Activated CD4-positive, alpha-beta T cell treated with anti-CD3 and anti-CD28 coated beads, Interleukin-2, Interleukin-4, amounts not matched to agents 100 ng/mL and 50 ng/mL, durations not matched to agents 16 hours and 8 hours (primary cell): ENCODE measurements at places on chromosomes 2 and 18.

DNA sequence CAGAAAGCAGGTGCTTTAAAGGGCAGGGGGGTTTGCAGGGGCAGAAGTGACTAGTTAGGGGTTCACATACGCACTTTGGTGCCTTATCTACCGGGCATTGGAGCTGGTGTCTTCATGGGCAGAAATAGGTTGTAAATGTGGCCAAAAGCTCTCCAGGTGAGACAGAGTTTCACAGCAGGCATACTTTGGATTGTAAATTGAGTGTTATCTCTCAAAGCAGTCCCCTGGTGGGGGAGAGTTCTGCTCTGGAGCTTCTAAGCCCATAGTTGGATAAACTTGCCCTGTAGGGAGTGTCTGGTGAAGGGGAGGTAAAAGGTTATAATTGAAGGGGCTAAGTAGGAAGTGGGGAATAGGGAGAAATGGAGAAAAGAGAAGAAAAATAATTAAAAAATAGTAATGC lies 43.1 kb downstream of the COL4A3 start:
- DNase-seq, result no peak

DNA sequence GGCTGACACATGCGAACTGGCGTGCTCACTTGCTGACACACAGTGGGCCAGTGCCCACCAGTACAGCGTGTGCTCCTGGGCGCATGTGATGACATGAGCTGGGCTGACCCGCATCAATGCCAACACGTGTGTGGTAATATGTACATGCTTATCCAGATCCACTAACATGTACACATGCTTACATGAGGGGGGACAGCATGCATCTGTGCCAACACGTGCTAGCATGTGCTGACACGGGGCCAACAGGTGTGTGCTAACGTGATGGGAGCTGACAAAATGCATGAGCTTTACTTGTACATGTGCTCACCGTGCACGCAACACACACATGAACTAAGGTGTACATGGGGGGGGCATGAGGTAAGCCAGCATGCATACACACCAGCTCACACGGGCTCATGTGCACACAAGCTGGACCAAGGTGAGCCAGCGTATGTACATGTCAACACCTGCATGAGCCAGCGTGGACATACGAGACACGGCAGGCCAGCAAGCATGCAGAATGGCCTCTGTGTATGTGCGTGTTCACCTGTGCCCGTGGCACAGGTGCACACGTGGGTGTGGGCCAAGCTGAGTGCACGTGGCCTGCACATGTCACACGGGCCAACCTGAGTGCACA lies 28.5 kb downstream of the GPC1 start:
- no peak for DNase-seq

DNA sequence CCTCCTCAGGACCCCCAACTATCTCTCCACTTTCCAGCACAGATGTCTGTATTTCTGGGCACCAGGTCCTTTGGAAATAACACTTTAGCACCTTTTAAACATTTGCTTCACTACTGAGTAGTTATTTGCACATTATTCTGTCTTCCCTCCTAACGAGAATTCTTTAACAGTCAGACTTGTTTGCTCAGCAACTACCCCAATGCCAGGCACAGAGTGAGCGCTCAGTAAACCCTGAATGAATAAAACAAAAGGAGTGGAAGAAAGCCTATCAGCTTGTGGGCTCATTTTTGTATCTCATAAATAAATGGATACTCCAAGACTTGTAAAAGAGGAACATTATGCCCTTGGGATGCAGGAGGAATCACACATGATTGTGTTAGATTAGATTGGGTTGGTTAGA lies 450.4 kb downstream of the TGIF1 start:
- DNase-seq, result no peak

GRCh38 chr18:9961041-9961440 lies 47.2 kb downstream of the VAPA start:
- no peak for DNase-seq

GRCh38 chr2:64820901-64821300 lies 167.2 kb upstream of the SERTAD2 start:
- no peak for DNase-seq

DNA sequence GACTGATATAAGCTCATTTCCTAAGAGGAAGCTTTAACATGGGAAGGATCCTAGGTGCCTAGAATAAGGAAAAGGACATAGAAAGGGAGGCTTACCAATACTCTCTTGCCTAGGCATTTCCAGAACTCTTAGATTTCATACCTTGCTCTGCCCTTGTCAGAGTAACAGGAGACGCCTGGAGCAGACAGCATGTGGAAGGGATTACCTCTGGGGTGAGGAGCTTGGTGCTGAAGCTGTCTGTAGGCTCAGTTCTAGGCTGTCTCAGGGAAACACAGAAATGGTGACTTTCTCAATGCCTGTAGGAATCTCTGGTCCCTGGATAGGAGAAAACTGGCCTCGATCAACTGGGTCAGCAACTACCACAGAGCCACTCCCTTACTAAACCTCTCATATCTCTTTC lies 150.0 kb downstream of the SLC4A3 start:
- DNase-seq, result no peak

DNA sequence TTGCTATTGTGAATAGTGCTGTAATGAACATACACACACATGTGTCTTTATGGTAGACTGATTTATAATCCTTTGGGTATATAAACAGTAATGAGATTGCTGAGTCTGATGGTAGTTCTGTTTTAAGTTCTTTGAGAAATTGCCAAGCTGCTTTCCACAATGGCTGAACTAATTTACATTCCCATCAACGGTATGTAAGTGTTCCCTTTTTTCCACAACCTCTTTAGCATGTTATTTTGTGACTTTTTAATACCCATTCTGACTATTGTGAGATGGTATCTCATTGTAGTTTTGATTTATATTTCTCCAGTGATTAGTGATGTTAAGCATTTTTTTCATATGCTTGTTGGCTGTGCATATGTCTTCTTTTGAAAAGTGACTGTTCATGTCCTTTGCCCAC lies 86.7 kb downstream of the TTC27 start:
- DNase-seq, result no peak

DNA sequence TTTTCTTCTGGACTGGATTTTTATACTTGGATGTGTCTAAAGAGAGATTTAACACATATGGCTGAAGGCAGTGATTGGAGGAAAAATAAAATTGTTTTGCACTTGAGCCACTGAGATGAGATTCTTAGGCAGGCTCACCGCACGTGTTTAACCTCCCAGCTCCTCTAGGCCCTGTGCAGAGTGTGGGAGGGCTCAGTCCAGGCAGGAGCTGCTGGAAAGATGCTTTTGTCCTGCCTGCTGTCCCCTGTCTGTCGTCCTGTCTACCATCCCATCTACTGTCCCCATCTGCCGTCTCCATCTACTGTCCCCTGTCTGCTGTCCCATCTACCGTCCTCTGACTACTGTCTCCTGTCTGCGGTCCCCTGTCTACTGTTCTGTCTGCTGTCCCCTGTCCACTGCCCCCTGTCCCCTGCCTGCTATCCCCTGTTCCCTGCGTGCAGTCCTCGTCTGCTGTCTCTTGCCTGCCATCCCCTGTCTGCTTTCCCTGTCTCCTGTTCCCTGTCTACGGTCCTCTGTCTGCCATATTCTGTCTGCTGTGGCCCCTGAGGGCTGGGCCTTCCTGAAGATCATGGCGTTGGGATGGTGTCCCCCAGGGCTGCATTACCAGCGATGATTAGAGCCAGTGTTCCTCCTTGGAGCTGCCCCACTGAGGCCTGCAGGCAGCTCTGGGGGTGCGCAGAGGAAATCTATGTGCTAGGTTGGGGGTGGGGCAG lies 43.7 kb upstream of the HS6ST1 start:
- no peak for DNase-seq

DNA sequence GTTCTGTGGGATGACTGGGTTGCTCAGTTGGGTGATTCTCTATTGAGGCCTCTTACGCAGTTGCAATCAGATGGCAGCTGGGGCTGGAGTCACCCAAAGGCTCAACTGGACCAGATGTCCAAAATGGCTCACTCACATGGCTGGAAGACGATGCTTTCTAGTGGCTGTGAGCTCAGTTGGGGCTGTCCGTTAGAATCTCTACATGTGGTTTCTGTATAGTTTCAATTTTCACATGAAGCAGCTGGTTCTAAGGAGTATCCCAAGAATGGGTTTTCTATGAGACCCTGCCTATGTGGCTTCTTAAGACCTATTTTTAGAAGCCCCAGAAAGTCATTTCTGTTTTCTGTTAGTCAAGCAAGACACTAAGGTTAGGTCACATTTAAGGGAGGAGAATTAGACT lies 4.4 kb downstream of the XRCC5 start:
- DNase-seq, result no peak

GRCh38 chr18:52391810-52392559 lies 52.0 kb downstream of the DCC start:
- DNase-seq, result no peak

- DNase-seq, result no peak
Observed at GRCh38 chr18:3869848-3870247, 419.9 kb downstream of the TGIF1 start.

DNA sequence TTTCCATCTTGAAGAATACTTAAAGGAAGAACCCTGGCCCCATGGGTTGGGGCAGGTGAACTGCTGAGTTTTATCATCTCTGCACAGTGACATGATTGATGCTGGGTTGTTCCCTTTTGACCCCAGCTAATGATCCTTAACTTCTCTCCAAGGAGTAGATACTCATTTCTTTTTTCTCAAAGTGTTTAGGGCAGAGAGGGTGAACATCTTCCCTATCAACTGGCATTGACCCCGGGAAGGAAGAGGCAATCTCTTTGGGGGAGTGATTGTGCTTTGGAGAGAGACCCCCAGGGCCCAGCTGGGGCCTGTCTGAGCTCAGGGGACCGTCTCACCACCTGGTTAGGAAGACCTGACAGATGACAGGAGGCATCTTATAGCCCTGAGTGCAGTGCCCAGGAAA lies 190.6 kb downstream of the FHOD3 start:
- no peak for DNase-seq

- DNase-seq, result no peak
Observed at GRCh38 chr2:20615466-20616241, 35.2 kb downstream of the HS1BP3 start.

DNA sequence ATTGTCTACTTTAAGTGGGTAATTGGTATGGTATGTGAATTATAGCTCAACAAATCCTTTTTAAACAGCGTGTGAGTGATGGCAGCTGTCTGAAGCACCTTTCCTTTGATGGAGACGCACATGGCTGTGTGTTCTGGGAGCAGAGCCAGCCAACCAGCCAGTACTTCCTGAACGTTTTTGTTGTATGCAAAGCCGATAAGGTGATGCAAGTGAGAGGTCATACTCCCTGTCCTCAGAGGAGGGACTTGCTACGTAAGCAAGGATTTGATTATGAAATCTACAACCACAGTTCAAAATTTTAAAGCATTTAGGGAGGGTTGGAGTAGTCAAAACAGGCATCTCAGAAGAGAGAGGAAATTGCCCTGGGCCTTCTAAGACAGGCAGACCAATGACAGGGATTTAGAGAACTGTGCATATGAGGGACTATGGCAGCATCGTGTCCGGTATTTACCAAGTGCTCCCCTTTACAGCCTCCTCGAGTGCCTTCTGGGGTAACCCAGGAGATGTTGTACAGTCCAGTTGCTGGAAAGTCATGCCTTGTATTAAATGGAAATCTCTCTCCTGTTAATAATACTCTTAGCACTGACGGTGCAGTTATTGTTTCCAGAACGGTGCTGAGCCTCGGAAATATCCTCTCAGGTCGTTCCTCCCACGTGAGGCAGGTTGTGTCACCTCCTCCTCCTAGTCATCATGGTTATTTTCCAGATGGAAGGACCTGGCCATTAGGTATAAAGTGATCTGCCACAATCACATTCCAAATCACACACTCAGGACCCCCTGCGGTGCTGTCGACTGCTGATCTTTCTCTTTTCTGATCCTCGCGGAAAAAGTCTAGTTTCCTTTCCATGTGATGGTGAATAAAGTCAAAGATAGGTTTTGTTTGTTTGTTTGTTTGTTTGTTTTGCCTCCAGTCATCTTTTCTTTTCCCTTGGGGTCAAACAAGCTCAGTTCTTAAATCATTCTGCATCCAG lies 28.4 kb downstream of the ARHGEF4 start:
- no peak for DNase-seq
